ENCODE measurements at places on chromosomes 5 and 9.

DNA sequence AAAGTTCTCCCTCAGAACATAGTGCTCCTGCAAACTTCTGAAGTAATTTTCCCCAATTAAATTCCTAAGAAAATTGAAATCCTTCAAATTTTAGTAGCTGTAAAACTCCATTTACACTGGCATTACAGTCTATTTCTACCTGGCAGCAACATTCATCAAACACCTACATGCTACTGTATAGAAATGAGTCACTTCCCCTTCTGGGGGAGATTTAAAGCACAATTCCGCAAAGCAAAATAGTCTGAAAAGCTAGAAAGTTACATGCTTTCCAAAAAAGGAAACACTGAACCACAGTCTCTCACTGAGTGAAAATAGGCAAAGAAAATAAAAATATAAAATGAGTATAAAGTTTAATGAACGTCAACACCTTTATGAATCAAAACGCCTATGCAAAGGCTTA, 43.3 kb downstream of the MCTP1 start:
- no peak for DNase-seq

DNA sequence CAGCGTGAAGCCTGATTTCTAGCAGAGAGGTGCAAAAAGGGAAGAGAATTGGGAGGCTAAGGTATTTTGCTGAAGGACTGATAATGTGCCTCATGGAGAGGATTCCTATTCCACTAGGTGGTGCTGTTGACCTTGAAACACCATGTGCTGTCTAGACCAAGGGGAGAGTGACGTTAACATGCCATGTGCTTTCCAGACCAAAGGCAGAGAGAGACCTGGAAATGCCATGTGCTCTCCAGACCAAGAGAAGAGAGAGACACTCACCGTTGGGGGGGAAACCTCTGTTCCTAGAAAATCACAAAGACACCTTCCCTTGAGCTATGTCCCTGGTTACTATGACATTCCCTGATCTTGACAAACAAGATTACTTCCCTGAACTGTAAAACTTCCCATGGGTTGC, 286.0 kb upstream of the TUSC1 start:
- no peak for DNase-seq

GRCh38 chr5:93892481-93892880, 151.1 kb upstream of the POU5F2 start:
- no peak for DNase-seq

DNA sequence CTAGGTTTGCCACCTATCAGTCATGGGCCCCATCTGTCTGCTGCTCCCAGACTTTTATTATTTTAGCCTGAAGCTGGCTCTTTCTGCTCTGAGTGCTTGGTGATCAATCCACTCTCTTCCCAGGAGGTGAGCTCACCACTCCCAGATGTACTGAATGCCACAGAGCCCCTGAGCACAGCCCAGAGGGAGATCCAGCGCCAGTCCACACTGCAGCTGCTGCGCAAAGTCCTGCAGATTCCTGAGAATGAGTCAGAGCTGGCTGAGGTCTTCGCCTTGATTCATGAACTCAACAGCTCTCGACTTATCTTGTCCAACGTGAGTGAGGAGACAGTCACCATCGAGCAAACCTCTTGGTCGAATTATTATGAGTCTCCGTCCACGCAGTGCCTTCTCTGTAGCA, 36.0 kb downstream of the HMGXB3 start:
- DNase-seq, result no peak

GRCh38 chr9:98255061-98255577, 330 bp downstream of the TBC1D2 start:
- no peak for DNase-seq

DNA sequence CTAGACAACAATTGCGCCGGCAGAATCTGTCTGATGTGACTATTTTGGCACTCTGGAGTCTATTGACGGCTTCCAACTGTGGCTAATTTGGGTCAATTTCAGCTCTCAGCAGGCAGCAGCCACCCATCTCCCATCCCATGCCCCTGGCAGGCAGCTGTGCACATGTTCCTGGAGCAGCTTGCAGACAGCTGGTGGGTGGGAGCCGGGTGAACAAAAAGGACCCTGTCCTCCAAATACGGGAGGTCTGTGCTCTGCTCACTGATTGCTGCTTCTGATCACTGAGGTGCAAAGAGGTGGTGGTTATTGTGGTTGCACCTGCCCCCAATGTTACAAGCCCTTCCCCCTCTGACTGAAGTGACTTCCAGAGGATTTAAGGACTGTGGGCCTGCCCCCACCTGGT, 45.0 kb upstream of the N4BP3 start:
- no peak for DNase-seq

DNA sequence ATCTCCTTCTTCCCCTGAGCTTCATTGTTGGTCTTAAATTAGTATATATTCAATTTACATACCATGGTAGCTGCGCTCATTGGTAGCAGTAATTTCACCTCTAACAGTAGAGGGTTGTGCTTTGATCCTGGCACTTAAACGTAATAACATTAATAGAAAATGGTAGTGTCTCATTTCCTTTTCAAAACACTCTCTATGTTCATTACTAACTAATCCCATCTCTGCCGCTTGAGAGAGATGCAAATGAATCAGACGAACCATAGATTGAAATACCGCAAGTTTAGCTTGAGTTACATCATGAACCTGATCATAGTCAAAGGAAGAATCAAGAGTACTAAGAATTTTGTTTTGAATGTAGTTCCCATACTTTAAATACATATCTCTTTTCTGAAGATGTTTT, 2.2 kb downstream of the THBS4 start:
- no peak for DNase-seq

- DNase-seq, result no peak
Measured at GRCh38 chr9:33133186-33133585, 34.0 kb downstream of the B4GALT1 start.

All from stimulated activated CD4-positive, alpha-beta T cell treated with anti-CD3 and anti-CD28 coated beads, Interleukin-12 subunit alpha, Interleukin-12 subunit beta, amount 100 ng/mL, for 4 hours (primary cell).